Epithelial cell of prostate (primary cell): ENCODE measurements at places on chromosomes 13 and 19.

DNA sequence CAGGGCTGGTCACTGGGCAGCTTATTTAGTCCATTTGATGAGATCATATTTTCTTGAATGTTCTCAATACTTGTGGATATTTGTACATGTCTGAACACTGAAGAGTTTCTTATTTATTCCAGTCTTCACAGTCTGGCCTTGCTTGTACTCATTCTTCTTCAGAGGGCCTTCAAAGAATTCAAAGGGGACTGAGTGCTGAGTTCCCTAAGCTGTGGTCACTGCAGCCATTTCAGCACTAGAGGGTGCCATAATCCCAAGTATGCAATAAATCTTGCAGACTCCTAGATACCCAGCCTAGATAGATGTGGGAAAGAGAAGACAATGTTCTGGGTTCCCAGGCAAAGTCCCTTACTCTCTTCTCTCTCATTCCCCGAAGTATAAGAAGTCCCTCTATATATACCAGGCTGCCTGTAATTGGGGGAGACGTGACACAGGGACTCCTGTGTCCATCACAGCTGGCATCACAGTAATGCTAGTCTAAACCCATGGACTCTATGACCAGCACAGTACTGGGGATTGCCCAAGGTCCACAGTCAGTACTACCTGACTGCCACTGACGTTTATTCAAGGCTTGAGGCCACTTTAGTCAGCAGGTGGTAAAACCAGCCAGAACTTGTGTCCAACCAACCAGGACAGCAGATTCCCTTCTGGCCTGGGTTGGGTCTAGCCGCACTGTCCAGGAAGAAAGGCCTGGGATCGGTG is 8.9 kb upstream of the VN1R1 start:
- no peak for DNase-seq

GRCh38 chr19:8815780-8816179 is 16.3 kb downstream of the ZNF558 start:
- no peak for DNase-seq

DNA sequence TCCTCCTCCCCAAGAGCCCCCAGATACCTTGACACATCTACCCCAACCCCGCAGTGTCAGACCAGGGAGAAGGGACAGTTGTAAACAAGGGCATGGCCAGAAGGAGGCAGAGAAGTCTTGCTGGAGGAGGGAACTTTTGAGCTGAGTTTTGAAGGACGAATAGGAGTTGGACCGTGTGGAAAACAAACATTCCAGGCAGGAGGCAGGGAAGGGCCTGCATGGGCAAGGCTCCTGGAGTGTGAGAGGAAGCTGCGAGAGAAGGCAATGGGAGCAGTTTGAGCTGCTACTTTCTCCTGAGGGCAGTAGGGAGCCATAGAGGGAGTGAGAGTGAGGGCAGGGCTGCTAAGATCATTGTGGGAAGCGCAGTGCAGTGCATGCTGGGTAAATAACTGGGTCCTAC is 23.3 kb downstream of the IL12RB1 start:
- DNase-seq, result no peak

GRCh38 chr19:36331353-36332228 is 47.4 kb downstream of the ZFP14 start:
- DNase-seq, result peak; percentile 94

GRCh38 chr13:100245104-100245503 is 156.2 kb downstream of the PCCA start:
- no peak for DNase-seq

DNA sequence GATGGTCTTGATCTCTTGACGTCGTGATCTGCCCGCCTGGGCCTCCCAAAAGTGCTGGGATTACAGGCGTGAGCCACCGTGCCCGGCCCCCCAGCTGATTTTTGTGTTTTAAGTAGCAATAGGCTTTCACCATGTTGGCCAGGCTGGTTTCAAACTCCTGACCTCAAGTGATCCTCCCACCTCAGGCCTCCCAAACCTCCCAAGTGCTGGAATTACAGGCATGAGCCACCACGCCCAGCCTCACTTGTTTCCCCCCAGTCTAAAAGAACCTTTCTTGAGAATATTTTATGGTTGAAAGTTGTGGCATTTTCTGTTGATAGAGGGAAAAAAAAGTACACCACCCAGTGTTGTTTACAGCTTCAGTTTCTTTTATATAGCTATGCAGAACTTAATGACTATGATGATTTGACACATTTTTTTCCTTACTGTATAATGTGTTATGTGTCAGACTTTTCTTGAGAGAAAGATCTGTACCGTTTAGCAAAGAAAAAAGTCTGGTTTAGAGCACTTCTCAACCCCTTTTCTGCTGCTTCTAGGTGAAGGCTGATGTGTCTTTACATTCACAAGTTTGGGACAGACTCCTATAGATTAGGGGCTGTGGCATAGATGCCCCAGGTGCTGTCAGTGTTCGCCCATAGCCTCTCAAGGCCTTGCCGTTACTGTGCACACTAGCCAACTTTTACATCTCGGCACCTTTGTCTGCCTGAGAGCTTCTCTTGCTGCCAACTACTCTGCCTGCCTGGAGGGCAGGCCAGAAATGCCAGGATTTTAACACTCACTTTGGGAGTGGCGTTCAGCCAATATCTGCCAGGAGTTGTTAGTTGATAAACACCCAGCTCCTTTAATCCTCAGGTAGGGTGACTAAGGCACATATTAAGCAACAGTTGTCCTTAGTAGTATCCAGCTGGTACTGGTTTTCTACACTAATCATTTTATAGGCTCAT is 33.0 kb downstream of the KCTD4 start:
- DNase-seq, result peak; percentile 96

DNA sequence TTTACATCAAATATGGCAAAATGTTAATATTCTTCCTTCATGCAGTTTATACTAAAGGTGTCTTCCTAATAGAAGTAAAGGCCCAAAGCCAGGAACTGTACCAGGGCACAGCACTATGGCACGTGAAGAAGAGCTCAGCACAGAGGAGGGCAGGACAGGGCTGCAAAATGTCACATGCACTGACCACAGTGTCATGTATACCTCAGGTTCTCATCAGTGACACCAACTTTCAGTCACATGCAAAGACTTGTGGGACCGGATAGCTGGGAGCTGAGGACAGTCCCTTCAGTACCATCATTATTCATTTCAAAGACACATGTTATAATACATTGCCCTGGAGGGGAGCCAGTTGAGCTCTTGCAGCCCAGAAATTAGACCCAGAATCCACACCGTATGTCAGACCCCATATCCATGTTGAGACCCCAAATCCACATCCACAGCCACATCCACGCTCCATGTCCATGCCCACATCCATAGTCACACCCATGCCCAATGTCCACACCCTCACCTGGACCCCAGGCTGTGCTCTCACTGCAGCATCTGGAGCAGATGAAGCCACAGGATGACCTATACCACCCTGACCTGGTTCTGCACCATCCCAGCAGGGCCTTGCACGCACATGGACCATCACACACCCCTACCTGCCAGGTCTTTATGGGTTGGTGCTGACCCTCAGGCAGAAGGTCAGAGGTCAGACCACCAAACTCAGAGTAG is 111.8 kb downstream of the TUBA3C start:
- no peak for DNase-seq

DNA sequence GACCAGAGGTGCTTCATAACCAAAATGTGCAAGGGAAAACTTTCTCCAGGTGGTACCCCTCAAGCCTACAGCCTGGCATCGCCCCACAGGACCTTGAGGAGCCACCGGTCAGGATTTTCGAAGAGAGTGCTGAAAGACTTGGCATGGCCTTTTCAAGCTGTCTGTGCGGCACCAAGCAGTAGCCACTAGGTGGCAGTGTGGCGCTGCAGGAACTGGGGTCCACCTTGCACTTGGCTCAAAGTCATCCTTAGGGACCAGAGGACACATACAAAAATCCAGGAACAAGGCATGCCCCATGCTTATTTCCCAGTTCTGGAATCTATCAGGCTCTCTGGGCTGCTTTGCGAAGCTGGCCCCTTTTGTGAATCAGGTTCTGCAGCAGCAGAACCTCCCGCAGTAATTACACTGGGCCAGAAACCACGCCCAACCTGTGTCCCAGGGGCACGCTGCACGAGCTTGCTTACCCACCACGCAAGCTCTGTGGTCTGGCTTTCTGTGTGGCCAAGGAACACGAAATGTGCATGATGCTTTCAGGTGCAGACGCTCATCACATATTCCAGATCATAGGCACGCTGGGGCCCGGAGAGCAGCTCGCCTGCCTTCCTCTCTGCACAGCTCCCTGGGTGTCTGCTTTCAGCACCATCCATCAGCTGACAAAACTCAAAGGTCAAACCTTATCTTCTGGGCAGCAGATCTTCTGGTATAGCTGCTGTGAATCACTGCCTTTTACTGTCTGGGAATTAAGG is 87.2 kb downstream of the SLC7A1 start:
- DNase-seq, result no peak

DNA sequence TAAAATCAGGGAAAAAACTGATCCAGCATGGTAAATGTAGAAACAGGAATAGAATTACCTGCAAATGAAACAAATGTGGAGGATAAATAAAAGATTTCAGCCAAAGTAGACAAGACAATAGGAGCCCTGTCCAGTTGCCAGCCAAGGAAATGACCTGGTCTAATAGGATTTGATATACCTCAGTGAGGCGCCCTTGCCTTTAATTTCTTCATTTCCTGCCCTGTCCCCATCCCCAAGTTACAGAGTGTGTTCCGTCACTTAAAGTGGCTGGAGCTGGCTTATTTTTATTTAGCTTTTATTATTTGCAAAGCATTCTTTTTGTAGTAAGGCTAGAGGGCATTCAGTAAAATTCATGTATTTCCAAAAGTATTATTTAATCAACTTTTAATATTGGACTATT is 1022.0 kb downstream of the EFNB2 start:
- DNase-seq, result no peak

GRCh38 chr19:38543807-38544568 is 73.8 kb downstream of the MAP4K1 start:
- DNase-seq, result peak; percentile 39

- no peak for DNase-seq
Observed at GRCh38 chr13:36891752-36892151, 28.3 kb downstream of the SMAD9 start.

DNA sequence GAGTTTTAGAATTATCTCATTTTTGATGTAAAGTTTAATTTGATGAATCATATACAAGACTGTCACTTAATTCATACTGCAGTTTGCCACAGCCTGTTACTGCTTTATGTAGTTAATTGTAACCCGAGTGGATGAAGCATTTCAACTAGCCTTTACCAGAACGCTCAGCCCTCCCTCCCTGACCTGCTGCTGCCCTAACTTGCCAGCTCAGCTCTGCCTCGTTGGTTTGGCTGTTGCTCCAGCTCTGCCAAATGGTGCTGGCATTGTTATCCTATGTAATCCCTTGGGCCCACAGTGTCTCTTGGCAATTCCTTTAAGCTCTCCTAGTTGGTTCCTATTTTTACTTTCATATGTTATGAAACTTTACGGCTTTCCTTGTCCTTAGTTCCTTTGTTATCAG is 113.3 kb downstream of the LMO7 start:
- no peak for DNase-seq

DNA sequence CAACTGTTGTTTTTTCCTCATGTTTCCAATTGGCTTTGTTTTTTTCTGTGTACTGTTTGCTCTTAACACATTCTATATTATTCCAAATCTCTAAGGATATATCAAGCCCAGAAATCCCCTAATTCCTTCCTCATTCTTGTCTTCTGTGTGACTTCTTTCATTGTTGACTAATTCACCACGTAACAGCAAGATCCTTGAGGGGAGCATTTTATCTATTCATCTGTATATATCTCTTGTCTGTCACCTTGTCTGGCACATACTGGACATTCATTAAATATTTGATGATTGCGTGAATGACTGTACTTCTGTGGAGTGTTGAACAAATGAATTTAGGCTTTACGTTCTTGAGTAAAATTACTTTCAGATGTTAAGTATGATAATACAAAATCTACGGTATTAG is 44.8 kb upstream of the OLFM4 start:
- DNase-seq, result no peak

DNA sequence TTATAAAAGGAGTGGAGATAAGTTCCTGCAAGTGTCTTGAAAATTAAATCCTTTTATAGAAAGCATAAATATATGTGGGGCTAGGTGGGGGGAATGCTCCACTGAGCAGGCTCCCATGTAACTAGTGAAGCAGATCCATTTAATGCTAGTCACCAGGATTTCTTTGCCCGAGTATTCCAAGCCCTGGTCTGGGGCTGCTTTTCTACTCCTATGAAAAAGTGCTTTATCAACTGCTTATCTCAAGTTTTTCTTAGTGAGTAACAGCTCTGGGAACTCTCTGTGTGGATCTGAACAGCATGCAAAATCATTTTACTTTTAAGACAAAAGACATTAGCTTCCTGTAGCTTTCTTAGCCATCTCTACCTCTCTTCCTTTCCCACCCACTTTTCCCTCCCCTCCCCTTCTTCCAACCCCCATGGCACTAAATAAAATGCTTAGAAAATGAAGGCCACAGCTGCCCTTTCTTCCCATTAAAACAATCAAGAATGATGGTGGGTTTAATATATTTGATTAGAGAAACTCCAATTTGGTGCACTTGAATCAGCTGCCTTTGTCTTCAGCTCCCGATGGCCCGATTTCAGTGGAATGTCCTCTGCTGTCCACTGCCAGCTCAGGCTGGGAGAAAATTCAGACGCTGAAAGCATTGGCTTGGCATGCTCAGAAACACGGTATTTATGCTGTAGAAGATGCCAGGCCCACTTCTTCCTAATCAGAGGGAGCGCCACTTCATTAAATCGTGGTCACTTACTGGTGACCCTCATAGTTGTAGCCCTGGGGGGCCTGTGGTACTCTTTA is 475.1 kb downstream of the FOXO1 start:
- DNase-seq, result no peak
